Cerebellar nuclear complex (tissue), 1 donor: ENCODE measurements at places on chromosomes 2 and 18.

DNA sequence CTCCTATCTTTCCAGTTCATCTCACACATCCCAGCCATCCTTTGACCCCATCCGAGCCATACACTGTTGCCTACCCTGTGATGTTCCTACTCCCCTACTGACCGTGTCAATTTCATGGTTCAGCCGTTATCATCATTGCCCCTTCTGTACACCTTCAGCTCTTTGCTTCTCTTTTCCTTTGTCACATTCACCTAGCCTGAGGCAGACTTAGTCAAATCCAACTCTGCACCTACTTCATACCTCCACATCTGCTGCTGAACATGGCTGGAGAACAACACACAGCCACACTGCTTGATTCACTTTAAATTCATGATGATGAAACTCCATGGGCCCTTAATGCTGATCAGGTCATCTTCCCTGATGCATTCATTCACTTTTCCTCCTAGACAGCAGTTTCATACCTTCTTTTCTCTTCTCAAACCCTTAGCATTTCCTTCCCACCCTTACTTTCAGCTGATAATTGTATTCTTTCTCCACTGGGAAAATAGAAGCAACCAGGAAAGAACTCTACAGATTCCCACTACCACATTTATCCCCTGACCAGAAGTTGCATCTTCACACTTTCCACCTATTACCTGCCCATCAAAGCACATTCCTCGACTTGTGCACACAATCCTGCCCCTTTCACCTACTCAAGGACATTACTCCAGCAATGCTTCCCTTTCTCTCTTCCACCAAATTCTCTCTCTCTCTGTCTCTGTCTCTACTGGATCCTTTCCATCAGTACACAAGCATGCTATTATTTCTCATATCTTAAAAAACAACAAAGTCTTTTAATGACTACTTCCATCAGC is 59.6 kb downstream of the PKDCC start:
- no peak for DNase-seq

DNA sequence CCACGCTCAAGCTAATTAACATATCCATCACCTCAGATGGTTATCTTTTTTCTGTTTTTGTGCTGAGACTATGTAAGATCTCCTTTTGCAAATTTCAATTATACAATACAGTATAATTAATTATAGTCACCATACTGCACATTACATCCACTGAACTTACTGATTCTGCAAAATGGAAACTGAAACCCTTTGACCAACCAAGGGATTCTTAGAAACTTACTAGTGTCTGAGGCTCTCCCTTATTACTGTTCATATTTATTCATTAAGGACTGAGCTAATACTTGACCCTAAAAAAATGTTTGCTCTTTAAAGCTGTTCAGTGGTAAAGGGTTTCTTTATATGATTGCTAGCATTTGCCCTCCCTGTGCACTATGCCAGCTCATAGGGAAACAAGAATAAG is 50.7 kb downstream of the ADAM23 start:
- no peak for DNase-seq

DNA sequence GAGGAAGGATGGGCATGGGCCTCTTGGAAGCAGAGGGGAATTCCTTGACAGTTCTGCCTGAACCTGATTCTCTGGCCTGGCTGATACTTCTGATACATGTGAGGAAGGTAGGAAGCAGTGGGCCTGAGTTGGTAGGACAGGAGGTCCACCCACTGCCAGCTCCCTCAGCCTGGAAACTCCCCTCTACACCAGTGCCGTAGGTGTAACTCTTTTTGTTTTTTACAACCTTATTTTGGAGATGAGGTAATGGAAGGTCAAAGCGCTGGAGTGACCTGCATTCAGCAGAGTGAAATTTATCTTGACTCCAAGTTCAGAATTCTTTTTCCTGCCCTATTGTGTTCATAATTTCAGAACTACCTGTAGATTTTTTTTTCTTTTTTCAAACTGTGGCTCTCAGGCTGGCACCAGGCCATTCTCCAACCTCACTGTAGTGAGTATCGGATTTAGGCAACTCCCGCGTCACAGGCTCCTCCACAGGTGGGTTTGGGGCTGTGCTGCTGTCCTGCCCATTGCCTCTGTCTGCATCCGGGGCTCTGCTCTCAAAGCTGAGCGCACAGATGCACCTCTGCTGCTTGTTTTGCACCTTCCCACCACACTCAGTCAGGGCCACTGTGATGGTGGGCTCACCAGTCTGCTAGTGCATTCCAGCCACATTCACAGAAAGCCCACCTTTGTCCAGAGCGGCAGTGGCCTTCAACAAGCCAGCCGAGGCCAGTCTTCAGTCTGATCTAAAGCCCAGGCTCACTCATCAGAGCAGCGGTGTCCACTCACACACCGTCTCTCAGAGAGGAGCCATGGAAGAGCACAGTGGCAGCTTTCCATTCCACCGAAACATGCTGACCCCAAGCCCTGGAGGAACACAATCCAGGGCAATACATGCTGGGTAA is 87.2 kb downstream of the UXS1 start:
- DNase-seq: no peak

DNA sequence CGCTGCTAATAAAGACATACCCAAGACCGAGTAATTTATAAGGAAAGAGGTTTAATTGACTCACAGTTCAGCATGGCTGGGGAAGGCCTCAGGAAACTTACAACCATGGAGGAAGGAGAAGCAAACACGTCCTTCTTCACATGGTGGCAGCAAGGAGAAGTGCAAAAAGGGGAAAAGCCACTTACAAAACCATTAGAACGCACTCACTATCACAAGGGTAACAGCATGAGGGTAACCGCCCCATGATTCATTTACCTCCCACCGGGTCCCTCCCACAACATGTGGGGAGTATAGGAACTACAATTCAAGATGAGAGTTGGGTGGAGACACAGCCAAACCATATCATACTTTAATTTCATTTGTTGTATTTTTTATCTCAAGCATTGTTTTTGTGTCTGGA is 67.5 kb downstream of the ATP9B start:
- no peak for DNase-seq

- no peak for DNase-seq
These were observed 18.7 kb upstream of the ASPRV1 start for GRCh38 chr2:69979902-69980807.

DNA sequence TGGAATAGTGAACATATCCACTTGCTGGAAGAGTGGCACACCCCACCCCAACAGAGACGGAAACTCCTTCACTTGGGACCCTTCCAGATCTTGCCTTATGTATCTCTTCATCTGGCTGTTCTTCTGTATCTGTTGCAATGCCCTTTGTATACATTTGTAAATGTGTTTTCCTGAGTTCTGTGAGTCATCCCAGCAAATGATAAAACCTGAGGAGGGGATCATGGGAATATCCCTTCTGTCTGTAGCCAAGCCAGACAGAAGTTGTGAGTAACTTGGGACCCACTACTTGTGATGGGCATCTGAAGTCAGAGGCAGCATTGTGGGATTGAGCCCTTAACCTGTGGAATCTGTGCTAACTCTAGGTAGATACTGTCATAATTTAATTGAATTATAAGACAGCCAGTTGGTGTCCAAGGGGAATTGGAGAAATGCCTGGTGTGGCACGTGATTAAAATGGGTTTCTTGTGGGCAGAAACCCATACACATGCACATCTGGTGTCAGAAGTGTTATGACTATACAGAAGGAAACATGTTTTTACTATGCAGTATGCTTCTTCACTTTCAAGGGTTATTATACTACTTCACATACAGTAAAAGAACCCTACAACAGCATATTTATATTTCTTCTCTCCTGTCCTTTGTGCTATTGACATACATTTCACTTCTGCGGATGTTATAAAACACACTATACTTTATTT is 32.3 kb upstream of the TMEM247 start:
- DNase-seq: no peak

- no peak for DNase-seq
These were observed 444.1 kb upstream of the LRATD1 start for GRCh38 chr2:14188446-14188845.
